Left forelimb (tissue), 1 donor: ENCODE measurements at places on chromosomes 12 and 14.

DNA sequence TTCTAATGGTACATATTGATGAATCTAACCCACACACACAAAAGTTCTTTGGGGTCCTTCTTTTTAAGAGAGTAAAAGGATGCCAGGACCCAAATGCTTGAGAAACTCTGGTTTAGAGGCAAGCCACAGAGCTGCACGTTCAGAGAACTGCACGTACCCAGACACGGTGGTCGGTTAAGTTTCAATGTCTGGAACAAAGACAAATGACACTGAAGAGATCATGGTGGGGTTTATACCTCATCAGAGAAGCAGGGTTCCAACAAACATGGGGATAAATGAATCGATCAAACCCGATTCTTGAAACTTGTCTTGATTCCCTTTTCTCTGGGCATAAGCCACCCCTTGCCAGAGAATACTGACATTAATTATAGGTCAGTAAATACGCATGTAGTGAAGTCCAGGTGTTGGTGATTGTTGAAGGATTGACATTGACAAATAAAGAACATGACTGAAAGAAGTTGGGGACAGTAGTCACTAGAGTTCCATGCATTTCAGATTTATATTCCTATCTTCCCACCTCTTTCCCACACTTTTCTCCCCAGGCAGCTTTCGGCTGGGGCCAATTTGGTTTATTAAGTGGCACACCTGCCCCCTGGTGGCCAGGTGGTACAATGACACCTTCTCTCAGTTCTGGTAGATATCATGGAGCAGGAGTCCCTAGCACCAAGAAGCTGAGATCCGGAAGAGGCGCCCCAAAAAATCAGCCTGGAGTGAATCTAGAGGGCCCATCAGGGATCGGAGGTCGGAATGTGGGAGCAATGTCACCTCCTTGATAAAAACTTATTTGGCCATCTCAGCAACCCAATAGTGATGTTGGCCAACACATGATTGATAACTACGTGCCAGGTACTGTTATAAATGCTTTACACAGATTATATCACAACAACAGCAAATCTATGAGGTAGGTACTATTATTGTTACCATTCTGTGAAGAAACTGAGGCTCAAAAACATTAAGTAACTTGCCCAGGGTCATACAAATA is 17.8 kb upstream of the HDAC7 start:
- no peak for DNase-seq

- DNase-seq = no peak
These were observed 5.4 kb upstream of the PELI2 start for GRCh38 chr14:56112781-56113180.

DNA sequence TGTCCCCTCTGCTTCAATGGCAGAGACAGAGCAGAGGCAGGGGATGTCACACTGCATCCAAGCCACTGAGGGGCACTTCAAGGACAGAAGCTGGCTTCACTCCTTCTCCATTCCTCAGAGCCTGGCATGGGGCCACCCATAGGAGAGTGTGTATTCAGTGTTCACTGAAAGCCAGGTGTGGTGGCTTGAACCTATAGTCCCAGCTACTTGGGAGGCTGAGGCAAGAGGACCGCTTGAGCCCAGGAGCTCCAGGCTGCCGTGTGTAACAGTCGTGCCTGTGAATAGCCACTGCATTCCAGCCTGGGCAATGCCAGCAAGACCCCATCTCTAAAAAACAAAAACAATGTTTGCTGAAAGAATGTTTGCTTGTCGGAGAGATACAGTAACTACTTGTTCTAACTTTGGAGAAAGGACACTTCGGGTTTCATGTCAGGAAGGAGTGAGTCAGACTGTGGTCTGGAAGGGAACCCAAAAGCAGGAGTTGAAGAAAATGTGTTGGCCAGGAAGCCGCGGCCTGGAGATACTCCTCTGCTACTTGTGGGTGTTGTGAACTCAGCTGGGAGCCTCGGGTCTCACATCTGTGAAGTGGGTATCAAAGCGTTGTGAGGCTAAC is 43.4 kb downstream of the ELK3 start:
- no peak for DNase-seq

DNA sequence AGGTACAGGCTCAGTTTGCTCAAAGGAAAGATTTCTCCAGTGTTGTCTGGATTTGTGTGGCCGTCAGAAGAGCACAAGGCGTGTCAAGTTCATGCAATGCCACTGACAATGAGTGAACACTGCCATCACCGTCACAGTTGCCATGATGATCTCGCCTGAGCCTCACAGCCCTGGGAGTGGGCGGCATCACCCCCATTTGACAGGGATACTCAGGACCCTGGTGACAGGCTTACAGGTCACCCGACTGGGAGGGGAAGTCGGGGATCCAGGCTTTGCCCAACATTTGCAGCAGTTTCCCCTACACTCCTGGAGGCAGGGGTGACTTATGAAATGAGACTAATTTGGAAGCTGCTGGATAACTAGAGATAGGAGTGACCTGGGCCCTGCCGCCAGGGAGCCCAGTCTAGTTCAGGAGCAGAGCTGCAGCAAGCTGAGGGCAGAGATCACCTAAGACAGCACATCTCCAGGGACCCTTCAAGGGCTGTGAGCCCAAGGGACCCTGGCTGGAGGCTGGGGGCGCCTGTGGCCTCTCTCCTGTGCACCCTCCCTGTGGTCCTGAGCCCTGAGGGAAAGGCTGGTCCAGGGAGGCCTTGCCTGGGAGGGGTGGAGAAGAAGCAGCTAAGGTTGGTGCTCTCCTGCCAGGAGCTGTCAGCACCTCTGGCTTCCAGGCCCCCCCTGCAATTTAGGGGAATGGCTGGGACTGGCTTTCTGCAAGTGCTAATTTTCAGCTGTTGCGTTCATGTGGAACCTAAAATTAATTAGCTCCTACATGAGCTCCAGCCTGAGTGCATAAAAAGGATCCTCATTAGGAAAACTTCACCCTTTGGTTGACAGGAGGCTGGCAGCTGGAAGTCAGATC is 32.4 kb upstream of the BEGAIN start:
- DNase-seq = peak; percentile 46

DNA sequence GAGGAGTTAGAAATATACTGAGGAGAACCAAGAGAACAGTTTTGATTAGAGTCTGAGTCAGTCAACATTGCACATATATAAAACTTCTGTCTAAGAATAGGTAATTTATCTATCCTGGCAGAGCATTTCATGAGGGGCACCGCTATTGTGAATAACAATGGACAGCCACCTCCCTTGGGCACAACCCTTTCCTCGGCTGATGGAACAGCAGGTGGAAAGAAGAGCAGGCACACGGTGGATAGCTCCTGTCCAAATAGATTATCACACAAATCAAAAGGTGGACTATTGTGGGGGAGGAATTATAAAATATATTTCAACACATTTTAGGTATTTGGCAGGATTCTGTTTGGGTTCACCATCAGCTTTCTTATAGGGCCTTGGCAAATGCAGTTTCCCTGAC is 84.0 kb upstream of the PTPRB start:
- DNase-seq = no peak

DNA sequence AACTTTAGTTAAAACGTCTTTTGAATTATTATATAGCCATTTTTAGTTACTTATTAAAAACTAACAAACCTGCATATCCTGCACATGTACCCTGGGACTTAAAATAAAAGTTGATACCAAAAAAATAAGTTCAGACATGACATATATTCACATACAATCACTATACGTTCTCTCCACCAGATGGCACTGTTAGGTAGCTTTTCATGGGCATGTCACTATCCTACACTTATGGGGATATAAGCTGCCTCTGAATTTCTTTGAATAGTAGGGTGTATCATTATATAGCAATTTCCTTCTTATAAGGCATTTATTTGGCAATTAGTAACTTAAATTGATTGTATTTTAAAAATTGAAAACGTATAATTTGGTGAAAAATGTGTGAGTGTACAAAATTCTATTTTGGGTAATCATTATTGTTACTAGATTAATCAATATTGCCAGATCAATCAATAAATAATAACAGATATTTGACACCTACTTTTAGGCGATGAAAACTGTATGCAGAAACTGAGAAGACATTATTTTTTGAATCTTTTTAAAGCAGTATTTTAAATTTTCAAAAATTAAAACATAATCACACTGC is 31.8 kb upstream of the OR10A7 start:
- no peak for DNase-seq

DNA sequence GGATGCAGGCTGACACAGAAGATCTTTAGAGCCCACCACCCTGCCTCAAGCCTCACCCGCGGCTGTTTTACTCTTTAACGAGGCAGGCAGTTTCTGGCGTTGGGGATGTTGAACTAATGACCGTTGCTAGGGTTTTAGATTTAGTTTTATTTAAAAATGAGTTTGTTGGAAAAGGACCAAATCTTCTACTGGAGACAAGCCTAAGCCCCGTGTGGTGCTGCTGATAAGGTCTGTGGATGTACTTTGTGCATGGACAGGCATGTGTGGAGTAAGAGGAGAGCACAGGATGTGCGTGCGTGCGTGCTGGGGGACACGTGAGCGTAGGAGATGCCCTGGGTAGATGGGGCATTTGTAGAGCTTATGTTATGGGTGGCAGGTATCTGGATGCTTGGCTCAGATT is 5.7 kb downstream of the NTF3 start:
- no peak for DNase-seq

GRCh38 chr14:62189698-62190097 is 427.5 kb downstream of the SNAPC1 start:
- DNase-seq = no peak

DNA sequence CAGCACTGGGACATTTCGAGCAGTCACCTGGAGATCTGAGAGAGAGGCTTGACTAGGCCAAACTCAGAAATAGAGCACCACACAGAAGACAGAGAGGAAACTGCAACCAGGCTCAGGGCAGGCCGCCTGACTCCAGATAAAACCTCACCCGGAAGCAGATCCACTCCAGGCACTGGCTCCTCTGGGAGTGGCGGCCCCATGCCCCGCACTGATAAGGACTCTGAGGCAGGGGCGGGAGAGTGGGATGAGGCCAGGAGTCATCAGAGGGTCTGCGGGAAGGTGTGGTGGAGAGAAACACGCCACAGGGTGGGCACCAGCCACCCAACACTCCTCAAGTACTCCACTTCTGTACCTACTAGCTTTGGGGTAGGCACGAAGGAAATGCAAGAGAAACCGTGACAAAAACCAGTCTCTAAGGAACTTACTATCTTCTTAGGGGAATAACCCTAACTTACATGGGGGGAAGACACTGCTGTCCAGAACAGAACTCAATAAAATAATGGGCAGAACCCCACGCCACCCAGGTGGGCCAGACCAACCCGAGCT is 71.3 kb downstream of the CHGA start:
- no peak for DNase-seq

DNA sequence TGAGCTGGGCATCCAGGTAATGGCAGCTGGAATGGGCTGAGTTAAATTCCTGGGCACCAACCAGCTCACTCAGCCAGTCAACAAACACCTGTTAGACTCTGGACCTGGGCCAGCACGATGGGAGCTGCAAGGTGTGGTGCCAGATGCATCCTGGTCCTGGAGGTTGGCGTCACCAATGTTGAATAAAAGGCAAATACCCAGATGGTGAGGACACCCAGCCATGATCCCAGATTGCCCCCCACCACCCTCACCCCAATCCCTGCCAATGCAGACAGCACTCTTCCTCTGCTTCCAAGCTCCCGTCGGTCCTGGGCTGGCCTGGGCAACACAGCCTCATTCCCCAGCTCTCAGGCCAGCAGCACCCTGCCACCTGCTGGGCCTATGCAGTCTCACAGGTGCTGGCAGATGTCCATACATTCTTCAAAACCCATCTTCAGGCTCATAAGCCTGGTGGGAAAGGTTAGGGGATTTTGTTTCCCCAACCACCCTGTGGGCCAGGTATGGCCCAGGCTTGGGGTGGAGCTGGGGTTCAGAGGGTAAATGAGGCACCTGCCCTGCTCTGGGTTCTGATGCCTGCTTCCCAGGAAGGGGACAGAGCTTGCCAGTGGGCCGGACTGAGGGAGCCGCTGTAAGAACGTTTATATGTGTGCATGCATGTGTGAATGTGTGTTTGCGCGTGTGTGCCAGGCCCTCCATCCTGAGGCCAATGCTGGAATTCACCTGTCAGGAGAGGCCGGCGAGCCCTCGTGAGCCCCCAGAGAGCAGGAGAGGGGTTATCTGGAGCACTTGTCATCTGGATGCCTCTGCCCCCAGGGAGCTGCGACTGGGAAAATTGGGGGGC is 58.0 kb downstream of the LGMN start:
- no peak for DNase-seq

- DNase-seq = no peak
These were observed 18.8 kb downstream of the C12orf43 start for GRCh38 chr12:120997448-120997847.

DNA sequence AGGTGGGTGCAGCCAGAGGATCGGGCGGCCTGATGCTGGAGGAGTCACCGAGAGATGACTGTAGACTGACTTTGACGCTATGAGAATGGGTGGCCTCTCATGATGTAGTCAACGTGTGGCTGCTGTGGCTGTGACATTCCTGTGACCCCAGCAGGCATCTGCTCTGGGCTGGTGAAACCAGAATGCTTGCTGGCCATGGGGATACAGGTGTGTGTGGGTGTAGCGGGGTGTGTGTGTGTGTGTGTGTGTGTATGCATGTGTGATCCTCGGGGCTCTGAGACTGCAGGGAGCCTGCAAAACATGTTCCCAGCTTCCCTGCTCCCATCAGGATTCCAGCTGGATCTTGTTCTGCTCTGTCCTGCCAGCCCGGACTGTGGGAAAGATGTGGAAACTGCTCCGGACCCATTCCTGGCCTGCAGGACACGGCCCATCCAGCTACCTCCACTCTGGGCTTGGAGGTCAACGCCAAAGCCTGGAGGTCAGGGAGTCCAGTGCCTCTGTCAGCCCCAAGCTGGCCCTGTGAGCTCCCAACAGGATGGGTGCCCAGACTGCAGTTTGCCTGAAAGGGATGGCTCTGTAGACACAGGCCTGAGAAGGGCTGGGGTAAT is 18.8 kb upstream of the HHIPL1 start:
- no peak for DNase-seq

- no peak for DNase-seq
These were observed 31.9 kb downstream of the NUAK1 start for GRCh38 chr12:106106892-106107291.

- DNase-seq = no peak
These were observed 63.6 kb downstream of the DAAM1 start for GRCh38 chr14:59251811-59252771.

GRCh38 chr12:13169272-13169671 is 27.3 kb upstream of the EMP1 start:
- DNase-seq = no peak

DNA sequence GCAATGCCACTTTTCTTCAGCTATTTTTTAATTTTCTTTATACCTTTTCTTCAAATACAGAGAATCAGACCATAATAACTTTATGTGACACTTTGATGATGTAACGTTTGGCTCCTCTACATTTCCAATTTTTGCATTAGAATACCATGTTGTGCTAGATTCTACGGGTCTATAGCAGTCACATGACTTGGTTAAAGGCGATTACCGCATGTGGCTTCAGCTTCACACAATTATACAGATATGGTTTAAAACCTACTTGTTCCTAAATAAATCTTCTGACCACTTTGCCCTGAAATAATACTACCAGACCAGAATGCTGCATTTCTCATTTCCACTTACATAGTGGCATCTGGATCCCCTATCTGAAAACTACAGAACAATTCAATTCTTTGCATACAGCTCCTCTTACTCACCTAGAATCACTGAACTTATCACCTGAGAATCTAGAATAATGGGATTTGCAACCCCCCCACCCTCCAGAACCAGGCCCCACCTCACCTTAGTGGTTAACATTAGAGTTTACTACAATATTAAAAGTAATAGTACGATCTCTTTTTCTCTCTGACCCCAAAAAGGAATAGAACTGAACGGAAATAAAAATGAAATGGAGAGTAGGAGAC is 1.3 kb downstream of the MAX start:
- DNase-seq = no peak
